ENCODE measurements at places on chromosomes 12 and 14.

DNA sequence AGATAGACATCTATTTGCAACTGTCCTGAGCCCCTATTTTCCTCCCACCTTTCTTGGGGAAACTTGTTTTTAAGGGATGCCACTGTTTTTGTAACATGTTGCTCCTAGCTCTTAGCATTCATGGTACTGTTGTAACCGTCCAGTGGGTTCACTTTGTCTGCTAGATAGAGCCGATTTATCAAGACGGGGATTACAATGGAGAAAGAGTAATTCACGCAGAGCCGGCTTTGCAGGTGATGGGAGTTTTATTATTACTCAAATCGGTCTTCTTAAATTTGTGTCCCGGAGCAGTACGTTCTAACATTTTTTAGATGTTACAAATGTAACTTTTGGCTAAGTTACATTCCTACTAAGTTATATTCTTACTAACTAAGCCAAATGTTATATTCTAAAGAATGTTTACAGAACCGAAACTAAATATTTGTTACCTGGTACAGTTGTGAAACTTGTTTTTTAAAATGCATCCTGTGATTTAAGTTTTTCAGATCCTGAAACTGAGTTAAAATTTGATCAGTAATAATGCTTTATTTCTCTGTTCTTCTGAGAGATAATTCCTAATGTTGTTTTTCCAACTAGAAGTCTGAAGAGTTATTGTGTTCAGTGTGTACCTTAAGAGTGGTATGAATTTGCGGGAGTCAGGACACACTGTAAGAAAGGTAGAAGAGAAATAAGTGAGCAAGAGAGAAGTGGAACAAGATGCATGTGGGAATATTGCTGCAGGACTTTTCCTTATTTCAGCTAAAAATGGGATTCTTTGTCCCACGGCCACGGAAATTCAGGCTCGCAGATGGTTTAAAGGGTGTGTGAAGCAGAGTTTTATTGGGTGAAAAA lies 20.6 kb upstream of the CLEC2D start:
- DNase-seq: no peak

GRCh38 chr12:14938301-14938700 lies at the start of gene ERP27:
Gene ERP27 (minus strand): TSS chr12:14938537. CDS start chr12:14938508, 29 bp downstream.
- DNase-seq: no peak

- DNase-seq: no peak
Observed at GRCh38 chr12:99619389-99620158, 28.0 kb upstream of the GARIN6 start.

GRCh38 chr12:49138587-49138986 lies 7.4 kb upstream of the TUBA1B start:
- no peak for DNase-seq

DNA sequence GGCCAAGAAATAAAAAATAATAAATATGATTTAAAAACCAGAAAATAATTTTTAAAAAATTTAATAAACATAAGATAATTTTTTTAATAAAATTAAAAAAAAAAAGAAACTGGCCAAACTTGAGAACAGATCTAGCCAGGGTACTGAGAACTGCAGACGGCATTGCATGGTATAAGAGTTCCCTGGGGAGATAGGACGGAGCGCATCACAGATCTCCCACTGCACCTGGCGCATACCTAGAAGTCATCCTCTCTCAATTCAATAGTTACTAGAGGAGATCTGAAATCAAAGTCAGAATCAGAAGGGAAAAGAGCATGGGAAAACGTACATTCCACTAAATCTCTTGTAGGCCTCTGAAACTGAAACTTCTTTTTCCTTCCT lies 58.9 kb upstream of the BCL2L14 start:
- no peak for DNase-seq

DNA sequence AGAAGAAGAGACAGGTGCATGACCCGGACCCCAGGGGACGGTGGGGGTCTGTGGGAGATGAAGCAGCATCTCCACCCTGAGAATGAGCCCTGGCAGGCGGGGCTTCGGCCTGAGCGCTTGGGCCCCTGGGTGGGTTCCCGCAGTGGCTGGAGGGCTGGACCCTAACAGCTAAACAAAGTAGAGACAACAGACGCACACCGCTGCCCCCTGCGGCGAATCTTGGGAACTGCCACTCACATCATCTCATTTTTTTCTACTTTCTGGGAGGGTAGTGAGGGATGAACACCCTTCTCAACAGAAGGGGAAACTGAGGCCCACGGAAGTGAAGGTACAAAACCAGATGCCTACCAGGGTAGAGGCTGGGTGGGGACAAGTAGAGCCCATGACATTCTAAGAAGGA lies 104.7 kb downstream of the RFLNA start:
- no peak for DNase-seq

DNA sequence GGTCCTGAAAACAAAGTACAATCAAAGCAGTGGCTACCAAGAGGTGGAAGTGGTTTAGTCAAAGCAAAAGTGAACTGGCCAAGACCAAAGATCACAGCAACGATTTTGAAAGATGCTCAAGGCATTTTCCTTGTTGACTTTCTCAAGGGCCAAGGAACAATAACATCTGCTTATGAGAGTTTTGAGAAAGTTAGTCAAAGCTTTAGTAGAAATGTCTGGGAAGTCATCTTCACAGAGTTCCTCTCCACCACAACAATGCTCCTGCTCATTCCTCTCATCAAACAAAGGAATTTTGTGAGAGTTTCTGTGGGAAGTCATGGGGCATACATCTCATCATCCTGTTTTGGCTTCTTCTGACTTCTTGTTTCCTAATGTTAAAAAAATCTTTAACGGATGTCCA lies 80.1 kb downstream of the PLEKHA5 start:
- DNase-seq: no peak
